ENCODE measurements at places on chromosomes 3 and 15.

GRCh38 chr3:156359368-156359767 lies 195.5 kb downstream of the SSR3 start:
- no peak for DNase-seq

DNA sequence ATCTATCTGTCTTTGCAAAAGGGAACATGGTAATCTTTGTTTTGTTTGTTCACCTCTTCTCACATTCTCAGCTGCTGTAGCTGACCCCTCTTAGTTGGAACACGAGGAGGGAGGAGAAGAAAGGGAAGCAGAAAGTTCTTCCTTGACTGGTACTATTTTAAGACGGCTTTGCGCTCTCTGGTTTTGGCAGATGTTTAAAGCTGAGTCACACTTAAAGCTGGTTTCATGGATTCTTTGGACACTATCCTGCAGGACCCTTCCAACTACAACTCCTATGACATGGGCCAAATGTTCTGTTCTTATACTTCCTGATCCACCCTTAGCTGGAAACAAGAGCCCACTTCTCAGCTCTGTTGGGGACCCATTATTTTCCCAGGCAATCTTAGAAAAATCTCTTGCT lies 40.6 kb upstream of the FXR1 start:
- DNase-seq = peak; percentile 46

- no peak for DNase-seq
Measured at GRCh38 chr3:191217301-191217700, 18.3 kb downstream of the OSTN start.

DNA sequence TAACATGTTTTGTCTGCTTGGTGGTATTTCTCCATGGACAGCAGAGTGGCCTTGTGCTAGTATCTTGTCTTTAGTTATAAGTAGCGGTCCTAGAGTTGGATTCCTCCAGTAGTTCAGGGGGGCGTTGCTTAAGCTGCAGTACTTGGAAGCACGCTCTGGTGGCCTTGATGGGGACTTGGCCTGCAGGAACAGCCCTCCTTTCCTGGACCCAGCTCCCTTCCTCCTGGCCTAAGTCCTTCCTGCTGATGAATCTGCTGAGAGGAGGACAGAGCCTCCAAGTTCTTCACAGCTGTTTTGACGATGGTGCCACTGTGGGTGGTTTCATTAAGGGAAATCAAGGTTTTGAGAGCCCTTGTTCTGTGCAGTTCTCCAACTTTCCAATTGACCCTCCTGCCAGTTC lies 38.6 kb upstream of the SEC22A start:
- DNase-seq = no peak

DNA sequence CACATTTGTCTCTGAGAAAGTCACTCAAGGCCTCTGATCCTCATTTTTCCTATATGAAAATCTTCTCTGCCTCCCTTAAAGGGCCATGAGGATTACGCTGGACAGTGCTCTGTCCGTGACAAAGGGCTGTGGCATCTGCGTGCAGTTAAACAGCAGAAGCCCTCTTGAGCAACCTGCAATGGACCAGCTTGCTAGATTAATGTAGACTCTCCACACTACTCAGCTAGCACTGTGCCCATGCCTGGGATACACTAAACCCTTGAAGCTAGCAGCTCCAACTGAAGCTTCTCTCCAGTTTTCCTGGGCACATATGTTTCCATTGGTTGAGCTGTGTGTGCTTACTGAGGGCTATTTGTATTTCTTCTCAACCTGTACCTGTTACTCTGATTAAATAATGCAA lies 303.8 kb downstream of the RPLP1 start:
- no peak for DNase-seq

DNA sequence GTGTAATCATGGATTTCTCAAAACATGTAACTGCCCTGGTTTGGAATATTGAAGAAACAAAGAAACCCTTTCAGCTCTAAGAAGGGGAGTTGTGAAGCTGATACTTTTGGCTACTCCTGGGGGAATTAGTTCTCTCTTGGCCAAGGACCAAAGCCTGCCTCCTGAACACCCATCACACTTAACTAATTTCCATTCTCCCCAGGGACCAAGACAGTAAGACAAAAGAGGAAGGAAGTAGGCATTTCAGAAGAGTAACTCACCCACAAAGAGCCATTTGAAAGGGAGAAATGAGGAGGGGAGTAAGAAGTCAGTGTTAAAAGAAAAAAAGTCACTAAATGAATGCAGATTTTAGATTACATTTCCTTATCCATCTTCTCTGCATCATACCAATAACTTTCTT lies 328.0 kb upstream of the SOX2 start:
- no peak for DNase-seq

- no peak for DNase-seq
Measured at GRCh38 chr3:99365979-99366378, 272.4 kb upstream of the COL8A1 start.
